Stimulated activated CD8-positive, alpha-beta memory T cell treated with anti-CD3 and anti-CD28 coated beads, Interleukin-7, amount 100 ng/mL, for 1 hour (primary cell): ENCODE measurements at places on chromosomes 1 and 21.

DNA sequence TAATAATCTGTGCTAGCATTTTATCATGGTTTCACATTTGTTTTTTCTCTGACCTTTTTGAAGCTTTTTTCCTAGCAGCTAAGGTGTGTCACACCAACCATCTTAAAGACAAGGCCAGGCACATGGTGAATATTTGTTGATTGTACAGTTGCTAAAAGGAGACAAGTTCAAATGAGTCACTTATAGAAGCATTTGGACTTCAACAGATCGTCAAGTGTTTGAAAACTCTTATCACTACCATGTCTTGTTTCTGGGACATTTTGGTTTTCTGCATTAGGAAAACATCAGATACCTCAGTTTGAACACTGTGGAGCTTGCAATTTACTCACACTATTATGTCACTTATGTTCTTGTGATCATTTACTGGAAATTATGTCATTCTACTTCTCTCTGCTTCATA is 407.3 kb downstream of the USP25 start:
- no peak for DNase-seq

GRCh38 chr1:111499026-111499785 is 4.2 kb downstream of the ADORA3 start:
- no peak for DNase-seq

GRCh38 chr21:27802816-27803475 is 836.1 kb upstream of the ADAMTS5 start:
- DNase-seq, result no peak

DNA sequence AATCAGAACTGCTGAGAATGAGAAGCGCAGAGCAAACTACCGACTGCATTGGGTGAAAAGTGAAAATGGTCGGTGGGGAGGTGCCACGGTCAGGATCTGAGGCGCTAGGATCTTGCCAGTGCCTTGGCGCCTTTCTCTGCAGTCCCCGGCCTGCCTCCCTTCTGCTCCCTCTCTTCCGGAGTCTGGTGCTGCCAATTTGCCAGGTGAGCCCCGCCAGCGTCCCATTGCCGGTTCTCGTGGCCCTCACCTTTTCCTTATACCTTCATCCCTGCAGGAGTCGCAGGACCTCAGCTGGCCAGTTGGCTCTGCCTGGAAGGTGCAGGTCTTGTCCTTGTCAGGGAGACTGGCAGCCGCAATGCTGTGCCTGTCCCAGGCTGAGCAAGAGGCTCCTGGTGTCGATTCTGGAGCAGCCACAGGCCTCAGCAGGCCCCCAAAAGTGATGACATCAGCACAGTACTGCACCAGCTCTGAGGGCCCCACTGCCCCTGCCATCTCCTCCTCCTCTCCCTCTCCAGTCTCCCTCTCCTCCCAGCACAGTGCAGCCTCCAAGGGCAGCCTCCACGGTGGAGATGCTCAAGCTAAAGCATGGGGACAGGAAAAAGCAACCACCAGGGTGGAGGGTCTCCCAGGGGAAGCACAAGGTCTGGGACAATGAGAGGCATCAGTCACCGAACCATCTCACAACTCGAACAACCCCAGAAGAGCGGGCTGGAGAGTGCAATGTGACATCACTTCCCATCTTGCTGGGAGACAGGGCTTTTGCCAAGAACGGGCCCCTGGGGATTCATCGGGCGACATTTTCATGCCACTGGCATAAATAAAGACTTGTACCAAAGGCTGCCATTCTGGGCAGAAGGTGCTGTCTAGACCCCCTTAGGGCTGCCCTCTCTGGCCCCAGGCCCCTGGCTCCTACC is 37.1 kb upstream of the H6PD start:
- no peak for DNase-seq

GRCh38 chr21:36104317-36105300 is 30.3 kb upstream of the CBR3 start:
- DNase-seq, result peak; percentile 30

DNA sequence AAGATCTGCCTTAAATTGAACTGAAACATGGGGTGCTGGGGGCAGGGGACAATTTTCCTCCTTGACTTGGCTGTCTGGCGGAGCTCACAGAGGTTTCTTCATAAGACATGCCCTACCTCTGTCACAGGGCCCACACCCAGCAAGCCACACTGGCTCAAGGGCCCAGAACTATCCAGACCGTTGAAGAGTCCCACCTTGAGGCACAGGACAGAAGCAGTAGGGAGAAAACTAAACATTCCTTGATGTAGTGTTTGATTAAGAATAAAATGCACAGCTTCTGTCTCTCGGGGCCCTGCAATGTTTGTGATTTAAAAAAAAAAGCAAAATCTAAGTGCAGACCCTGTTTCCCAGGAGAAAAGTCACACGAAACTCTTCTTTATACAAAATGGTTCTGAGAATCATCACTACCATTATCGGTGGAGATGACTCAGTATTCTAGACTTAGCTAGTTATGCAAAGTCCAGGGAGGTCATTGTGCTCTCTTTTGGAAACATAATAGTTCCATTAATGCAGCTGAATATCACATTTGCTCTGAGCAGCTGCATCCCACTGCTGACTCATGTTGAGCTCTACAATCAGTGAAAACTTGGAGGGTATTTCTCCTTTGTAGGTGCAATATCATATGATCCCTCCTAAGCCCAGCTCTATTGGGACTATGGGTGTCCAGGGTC is 53.6 kb upstream of the DIRAS3 start:
- no peak for DNase-seq
